Stimulated activated CD8-positive, alpha-beta memory T cell treated with anti-CD3 and anti-CD28 coated beads, Interleukin-2, amount 100 ng/mL, for 1 hour (primary cell): ENCODE measurements at places on chromosomes 2 and 18.

DNA sequence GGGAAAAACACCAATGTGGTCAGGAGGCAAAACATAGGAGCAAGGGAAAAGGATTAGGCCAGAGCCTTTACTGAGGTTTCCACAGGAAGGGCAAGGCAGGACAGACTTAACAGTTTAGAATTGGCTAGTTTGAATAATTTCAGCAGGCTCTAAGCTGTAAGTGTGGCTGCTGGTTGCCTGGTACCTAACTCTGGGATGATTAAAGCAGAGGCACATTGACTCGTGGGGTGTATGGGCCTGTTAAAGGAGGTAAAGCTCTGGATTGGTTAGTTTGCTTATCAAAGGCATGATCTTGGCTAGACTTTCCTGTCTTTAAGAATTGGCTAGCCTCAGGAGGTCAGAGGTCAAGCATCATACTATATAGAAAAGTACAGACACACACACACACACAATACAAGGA lies 132.6 kb downstream of the SPAG16 start:
- DNase-seq, result no peak

GRCh38 chr18:78685250-78685979 lies 294.2 kb upstream of the SALL3 start:
- DNase-seq, result no peak

DNA sequence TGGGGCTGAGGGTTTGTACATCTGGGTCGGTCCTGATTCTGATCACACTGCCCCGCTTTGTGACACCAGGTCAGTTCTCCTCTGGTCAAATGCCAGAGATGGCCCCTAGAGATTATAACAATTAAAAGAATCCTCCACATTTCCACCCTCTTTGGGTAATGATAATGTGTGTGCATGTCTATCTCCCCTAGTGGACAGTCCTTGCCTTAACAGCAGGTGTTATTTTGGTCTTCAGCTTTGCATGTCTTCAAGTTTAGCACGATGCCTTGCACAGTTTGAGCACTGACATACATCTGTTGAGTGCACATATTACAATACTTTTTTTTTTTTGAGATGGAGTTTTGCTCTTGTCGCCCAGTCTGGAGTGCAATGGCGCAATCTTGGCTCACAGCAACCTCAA lies 25.7 kb upstream of the COX7A2L start:
- no peak for DNase-seq

GRCh38 chr18:12518832-12519531 lies 111.3 kb downstream of the PRELID3A start:
- DNase-seq, result no peak

DNA sequence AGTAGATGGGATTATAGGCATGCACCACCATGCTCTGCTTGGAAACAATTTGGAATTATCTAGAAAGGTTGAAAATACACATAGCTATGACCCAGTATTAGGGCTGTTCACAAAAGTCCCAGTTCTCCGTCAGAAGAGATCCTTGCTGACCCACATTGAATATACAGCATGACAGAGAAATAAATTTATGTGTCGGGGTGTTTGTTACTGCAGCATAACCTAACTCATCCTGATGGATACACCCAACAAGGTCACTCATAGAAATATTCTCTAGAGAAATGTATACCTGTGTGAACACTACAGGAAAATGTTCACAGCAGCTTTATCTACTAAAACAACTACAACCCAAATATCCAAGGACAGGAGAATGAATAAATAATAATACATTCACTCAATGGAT lies 9.0 kb downstream of the TBC1D8 start:
- DNase-seq, result no peak

DNA sequence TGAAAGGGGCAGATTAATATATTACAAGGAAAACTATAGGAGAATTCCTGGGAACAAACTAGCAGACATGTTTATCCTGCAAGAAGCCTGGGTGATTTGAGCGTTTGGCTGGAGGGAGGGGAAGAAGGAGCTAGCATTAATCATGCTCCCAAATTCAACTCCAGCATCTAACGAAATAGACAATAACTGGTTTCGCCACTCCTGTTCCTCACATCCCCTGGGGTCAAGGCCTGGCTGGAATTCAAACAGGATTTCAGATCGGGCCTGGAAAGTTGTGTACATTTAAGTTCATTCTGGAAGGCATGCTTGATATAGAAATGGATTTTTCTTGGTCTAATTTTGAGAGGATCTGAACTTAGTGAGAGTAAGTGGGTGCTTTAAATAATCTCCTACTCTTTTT lies 126.1 kb upstream of the CTAGE1 start:
- no peak for DNase-seq
